H1 (cell line): ENCODE measurements at places on chromosomes 4 and X. TPM values are rescaled to one million over a fixed set of nuclear protein-coding genes. Genes with fewer than 3 reads are reported as not detected.

The INPP4B gene
- 0.34 and 0.54 TPM in 2 replicates for total RNA-seq

The PHKA1 gene
- total RNA-seq = 7.2 and 7.4 TPM in 2 replicates

The CACNA1F gene
- total RNA-seq = 0.77 and 0.84 TPM in 2 replicates

The PASD1 gene
- 0.09 TPM in 1 of 2 replicates, not detected in the other for total RNA-seq

The NDST4 gene
- not detected in 2 replicates for total RNA-seq

The MAGEB1 gene
- total RNA-seq = not detected in 2 replicates

The SRPK3 gene
- not detected in 2 replicates for total RNA-seq

- DNase-seq = no peak
Measured at GRCh38 chr4:145307763-145308430, 127.5 kb upstream of the OTUD4 start.

DNA sequence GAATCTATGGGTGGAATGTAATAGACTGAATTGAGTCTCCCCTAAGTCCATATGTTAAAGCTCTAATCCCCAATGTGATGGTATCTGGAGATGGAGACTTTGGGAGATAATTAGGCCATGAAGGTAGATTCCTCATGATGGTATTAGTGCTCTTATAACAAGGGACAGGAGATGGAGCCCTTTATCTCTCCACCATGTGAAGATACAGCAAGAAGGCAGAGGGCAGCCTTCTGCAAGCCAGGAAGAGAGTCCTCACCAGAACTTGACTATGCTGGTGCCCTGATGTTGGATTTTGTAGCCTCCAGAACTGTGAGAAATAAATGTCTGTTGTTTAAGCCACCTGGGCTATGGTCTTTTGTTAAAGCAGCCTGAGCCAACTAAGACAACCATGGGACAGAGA lies 76.4 kb upstream of the F8A3 start:
- no peak for DNase-seq

DNA sequence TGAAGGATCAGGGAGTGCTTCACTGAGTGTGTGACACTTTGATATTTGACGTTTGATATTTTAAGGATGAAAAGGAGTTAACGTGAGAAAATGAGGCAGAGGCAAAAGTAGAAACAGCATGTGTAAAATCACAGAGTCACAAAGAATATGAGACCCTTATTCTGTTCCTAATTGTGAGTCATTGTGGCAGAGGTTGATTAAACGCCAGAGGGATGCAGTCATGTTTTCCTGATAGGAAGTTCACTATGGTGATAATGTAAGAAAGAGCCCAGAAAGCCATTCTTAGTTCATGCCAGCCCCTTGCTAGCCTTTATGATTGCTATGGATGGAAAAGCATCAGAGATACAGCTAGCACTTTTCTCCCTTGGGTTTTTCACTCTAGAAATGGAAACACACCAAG lies 33.5 kb upstream of the IGSF1 start:
- no peak for DNase-seq

DNA sequence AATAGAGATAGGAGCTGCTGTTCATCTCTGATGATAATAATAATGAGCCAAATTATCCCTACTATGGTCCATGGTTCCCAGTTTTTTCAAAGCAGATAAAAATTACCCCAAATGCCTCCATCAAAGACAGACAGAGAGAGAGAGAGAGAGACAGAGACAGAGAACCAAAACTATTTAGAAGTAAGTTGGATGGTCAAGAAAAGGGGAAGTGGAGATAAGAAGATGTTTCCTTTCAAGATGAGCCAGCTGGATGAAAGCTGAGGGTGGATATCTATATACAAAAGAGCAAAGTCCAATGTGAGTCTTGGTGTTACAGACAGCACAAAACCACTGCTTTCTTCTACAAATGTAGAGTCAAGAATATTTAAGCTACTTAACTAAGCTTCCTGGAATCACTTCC lies 173.9 kb downstream of the GRIA3 start:
- no peak for DNase-seq

GRCh38 chr4:26084414-26084813 lies 170.4 kb downstream of the SMIM20 start:
- no peak for DNase-seq

DNA sequence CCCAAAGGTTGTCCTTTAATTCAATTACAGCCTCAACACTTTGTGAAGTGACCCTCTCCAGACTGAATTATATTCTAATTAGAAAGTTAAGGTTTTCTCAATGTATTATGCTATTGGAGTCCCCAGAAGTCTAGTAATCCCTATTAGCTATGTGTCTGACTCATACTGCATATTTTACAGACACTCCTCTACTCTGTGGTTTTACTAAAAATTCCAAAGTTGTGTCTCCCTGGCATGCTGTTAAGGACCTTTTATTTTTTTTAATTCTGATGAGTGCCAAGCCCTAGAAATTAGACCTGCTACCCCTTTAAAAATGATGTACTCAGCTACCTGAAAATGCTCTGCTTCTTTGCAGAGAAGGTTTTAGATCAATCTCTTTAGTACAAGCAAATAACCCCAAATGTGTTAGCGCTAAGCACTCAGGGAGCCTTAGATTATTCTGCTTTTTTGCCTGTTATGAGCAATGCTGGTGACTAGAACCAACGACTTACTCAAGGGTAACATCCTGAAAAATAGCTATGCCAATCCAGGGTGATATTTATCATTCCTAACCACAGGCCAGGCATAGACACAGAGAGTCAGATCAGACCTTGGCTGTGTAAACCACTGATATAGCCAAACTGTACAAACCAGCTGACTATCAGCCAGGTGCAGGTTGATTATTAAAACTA lies 26.1 kb upstream of the CXCL13 start:
- no peak for DNase-seq

DNA sequence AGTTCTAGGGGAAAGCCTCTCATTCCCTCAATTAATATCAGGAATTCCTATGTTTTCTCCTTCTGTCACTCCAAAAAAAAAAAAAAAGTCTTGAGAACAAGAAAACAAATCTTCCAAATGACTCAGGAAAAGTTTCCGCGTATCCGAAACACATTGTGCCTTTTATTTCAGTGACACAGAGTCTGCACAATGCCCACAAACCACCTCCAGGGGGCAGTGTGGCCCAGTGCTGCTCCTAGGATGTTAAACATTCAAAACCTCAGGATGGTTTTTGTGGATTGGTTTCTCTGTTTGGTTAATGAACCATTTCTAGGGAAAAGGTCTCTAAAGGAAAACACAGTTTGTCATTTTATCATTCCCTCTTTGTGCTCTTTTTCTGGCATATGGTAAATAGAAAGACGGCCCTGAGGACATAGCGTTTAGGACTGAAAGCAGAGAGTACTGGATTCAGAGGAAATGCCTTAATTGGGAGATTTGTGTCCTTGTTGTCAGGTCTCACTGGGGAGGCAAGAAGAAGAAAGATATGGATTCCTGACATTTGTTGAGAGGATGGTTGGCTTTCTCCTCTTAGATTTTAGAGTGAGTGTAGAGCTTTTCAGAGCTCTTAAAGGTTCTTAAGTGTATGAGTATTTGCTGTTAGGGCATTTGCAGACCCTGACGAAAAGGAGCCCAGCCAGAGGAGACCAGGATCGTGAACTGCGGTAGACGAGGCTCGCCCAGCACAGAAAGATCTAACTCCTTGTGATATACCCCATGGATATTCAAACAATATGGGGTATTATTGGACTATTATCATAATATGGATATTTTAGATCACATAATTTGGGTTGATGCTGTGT lies 65.7 kb upstream of the MAP9 start:
- DNase-seq = peak; percentile 23

- no peak for DNase-seq
Measured at GRCh38 chr4:159855731-159856130, 752.9 kb downstream of the RAPGEF2 start.

DNA sequence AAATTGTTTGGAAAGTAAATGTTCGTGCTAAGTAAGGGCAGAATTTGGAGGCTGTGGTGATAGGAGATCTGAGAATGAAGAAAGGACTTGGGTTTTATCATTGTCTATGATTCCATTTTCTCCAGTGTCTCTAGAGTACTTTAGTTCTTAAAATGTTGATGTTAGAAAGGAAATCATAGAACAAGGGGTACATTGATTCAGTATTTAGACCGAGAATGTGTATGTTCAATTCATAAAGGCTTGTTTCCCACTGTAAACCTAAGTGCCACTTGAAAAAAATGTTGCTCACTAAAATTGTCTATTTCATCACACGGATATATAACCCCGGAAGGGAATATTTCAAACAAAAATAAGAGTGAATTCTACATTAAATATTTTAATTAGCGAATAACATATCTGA lies 159.3 kb upstream of the ETNPPL start:
- no peak for DNase-seq

DNA sequence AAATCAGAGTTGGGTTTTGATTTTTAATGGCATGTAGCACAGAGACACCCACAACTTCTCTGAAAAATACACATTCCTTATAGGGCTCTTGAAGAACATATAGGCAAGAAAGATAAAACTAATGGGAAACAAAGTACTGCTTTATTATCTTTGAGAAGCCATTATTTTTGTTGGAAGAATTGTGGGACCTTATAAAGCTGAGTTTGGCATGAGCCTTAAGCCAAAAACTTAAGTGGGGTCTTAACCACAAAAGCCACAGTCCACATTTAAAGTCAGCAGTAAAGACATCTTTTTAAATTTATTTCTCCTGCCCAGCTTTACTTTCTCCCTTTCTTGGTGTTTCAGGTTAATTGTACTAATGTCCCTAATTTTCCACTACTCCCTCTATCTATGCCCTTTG lies 1297.3 kb downstream of the C4orf33 start:
- DNase-seq = no peak

- DNase-seq = no peak
Measured at GRCh38 chr4:147891476-147892115, 159.7 kb downstream of the ARHGAP10 start.

DNA sequence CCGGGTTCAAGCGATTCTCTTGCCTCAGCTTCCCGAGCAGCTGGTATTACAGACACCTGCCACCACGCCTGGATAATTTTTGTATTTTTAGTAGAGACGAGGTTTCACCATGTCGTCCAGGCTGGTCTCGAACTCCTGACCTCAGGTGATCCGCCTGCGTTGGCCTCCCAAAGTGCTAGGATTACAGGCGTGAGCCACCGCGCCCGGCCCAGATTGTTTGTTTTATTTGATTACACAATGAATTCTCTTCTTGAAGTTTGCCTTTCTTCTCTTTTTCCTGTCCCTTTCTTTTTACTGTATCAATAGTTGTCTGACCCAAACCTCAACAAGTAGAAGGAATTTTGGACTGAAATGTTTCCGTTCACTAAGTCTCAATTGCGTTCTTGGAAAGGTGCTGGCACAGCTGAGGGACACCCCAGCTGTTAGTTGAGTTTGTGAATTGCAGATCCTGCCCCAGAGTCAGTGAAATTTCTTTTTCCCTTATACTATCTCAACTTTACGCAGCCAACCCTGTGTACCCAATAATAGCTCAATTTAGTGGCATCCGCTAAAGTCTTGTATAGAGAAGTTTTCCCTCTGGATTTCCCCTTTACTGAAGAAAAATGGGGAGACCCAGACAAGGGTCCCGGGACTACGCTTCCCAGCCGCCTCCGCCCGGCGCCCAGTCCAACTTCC lies 639 bp upstream of the MTM1 start:
- no peak for DNase-seq

DNA sequence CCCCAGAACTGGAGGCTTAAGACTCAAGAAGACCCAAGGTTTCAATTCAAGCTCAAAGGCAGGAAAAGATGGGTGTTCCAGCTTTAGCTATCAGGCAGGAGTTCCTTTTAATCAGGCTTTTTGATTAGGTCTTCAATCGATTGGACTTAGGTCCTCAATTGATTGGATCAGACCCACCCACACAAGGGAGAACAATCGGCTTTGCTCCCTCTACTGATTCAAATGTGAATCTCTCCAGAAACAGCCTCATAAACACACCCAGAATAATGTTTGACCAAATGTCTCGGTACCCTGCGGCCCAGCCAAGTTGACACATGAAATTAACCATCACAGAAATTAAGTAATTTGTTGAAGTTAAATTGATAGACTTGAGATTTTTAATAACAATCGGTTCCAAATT lies 917.1 kb upstream of the FTHL17 start:
- no peak for DNase-seq

GRCh38 chr4:156915221-156915620 lies 56.4 kb downstream of the PDGFC start:
- no peak for DNase-seq

- DNase-seq = no peak
Measured at GRCh38 chr4:26346203-26346620, 25.4 kb downstream of the RBPJ start.

GRCh38 chr4:36317721-36318120 lies 36.3 kb downstream of the DTHD1 start:
- DNase-seq = no peak

DNA sequence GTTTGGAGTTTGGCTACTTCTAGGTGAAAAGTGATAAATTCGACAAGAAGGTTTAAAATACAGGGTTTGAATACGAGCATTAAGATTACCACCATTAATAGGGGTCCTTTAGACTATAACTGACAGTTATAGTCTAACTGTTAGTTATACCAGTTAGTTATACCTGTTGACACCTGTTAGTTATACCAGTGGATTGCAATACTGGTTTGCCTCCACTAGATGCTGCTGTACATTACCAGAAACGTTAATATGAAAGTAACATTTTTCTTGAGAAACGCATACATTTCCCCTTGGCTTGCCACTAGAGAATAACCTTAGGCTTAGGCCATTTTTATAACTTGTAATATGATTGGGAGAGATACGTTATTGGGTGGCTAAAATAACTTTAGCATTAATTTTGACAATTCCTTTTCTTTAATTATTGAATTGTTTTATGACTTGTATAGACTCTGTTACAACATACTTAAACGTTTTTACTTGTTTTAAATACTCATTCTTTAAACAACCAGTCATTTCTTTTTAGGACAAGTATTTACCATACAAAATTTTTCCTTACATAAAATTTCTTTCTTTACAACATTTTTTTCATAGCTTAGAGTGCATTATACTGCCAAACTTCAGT lies 911.2 kb downstream of the FSTL5 start:
- no peak for DNase-seq

DNA sequence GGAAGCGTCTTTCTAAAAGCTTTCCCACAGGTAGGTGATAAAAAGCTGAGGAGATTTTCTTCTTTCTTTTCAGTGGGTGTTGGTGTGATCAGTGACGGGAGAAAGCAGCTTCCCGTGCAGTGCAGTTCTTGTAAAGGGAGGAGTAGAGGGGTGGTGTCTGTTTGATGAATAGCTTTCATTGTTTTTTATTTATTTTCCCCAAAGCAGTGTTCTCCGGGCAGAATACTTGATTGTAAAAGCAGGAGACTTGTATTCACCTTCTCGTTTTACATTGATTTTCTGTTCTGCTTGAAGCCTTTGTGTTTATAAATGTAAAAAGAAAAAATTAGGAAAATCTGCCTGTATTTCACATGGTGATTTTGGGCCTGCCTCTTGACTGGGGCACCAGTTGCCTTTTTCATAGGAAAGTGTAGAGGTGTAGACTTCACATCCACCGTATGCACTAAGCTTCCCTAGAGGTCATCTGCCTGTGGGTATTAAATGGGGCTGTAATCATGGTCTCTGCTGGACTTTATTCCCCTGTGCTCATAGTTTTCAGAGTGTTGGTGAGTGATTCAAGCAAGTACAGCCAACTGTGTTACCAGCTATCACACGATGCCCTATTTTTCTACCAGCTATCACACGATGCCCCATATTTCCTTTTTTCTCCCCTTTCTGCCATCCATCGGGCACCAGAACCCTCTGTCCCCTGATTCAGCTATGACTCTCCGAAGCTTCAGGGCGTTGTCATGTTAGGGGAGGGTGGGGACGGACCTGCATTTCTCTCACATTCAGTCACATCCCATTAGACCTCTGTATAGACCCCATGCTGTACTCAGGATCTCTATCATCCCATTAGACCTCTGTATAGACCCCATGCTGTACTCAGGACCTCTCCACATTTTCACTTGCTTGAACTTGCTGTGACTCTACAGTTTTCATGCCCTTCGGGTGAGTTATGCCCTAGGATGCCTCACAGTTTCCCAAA lies 526.5 kb downstream of the TRIML1 start:
- no peak for DNase-seq

GRCh38 chrX:10379878-10380277 lies 223.1 kb downstream of the CLCN4 start:
- no peak for DNase-seq
